ENCODE measurements at places on chromosomes 3 and 15.

GRCh38 chr3:15341030-15341726 is 8.8 kb upstream of the SH3BP5 start:
- no peak for DNase-seq

DNA sequence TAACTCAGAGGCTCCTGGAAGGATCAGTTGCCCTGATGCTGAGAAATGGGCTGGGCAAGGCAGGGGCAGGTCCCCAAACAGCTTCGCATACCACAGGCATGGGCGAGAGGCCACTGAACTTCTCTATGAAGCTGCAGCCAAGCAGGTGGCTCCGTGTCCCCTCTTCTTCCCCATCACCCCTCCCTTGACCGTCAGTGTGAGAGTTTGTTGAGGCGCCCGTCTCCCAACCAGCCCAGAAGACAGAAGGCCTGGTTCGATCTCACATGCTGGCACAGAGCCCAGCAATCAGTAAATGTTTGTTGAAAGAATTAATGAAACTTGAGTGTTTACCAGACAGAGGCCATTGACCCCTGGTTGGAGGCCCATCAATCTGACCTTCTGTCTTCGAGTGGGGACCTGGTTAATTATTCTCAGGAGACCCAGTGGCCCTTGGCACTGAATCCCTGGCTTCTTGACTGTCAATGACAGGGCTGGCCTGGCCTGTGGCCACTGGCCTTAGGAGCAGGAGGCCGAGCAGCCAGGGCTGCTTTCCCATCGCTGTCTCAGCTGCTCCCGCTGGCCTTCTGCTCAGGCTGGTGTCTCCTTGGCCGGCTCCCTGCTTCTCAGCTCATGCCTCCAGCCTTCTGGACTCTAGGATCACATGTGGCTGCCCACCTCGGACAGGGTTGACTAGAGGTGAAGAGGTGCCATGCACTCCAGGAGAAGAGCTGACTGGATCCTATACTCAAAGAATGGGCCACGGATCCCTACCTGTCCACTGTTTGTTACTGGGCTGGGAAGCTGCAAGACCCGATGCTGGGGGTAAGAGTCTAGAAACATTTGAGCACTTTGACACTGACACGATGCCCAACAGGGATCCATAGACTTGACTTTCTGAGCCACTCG is 113.4 kb downstream of the ASB7 start:
- DNase-seq = no peak

DNA sequence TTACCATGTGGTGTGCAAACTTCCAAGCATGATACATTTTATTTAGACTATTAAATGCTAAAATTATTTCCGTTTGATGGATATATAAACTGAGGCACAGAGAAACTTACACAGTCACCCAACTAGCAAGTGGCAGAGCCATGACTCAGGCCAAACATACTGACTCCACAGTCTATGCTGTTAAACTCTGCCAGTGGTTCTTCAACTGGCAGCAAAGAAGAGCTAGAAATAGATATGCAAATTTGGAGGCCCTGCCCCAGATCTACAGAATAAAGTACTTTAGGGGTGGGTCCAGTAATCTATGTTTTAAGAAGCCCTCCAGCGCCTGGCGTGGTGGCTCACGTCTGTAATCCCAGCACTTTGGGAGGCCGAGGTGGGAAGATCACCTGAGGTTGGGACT is 400.0 kb downstream of the FOXP1 start:
- no peak for DNase-seq

GRCh38 chr15:50576166-50576565 is 29.7 kb upstream of the USP50 start:
- DNase-seq = no peak

GRCh38 chr15:88636050-88636449 is 2.8 kb upstream of the ISG20 start:
- peak; percentile 60 for DNase-seq

DNA sequence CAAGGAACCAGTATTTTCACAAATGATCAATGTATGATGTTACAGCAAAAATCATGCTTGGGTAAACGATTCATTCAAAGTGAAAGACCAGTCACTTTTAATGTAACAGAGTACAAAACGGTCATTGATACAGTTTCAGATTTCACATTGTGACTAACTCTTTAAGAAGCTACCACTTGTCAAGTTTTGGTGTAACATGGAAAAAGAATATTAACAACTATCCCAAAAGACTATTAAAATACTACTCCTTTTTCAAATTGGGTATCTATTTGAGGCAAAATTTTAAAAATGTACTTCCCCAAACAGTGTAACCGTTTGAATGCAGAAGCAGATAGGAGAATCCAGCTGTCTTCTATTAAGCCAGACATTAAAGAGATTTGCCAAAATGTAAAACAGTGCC is 31.7 kb downstream of the AKAP13 start:
- DNase-seq = no peak

DNA sequence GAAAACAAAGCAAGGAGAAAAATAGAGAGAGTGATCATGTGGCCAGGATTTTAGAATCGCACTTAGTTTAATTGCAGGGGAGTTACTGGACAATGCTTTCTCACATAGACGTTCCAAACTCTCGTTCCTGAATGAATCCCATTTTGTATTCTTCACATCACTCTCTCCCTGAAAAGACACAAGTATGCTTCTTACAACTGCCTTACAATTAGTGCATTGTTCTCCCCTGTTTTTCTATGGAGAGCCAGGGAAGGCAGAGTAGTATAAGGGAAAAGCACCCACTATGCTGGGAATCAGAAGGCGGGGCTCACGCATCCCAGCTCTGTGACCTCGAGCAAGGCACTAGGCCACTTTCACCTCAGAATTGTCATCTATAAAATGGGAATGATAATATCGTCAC is 14.4 kb downstream of the TMOD2 start:
- no peak for DNase-seq

DNA sequence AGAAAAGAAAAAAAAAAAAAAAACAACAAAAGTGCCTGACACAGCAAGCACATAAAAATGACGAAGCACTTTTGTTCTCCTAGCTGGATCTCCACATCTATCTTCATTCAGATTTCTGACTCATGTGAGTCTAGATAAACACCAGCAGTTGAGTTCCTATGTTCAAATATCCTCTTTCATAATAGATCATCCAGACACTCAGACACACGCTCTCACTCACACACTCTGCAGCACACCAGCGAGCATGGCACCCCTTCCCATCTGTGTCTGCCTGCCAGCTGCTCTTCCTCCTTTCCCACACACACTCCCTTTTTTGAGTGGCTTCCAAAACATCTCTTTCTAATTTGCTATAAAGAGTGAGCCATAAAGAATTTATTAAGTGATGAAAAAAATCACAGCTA is 19.8 kb upstream of the CELF6 start:
- DNase-seq = no peak

DNA sequence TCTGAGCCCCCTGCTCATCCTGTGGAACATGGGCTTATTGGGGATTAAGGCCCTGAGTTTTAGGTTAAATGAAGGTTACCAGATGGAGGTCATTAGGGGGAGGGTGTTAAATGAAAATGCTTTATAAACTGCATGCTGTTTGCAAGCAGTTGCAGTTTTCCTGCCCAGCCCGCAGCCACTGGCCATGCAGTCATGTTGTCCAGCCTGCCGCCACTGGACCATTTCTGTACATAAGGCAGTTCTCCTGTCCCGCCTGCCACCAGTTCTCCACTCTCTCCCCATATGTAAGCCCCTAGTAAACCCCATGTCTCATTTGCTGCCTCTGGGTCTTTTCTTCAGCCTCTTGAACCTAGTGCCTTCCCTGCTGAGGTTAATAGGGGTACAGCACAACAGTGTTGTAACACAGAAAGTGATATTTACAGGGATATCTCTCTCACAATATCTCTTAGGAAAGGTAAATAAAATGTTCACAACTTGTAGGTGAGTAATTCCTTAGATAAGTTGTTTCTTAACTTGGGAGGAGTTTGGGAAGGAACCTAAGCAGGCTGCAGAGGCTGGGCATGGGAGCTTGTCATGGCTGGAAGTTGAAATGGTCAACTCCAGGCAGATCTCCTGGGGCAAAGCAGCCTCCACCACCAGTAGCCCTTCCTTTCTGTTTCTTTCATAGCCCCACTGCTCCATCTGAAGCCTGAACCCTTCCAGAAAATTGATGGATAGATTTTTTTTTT is 148.2 kb downstream of the CMSS1 start:
- no peak for DNase-seq

- no peak for DNase-seq
Observed at GRCh38 chr3:126618021-126618420, 36.9 kb downstream of the TXNRD3 start.

GRCh38 chr15:25508369-25509002 is 69.7 kb upstream of the UBE3A start:
- no peak for DNase-seq

DNA sequence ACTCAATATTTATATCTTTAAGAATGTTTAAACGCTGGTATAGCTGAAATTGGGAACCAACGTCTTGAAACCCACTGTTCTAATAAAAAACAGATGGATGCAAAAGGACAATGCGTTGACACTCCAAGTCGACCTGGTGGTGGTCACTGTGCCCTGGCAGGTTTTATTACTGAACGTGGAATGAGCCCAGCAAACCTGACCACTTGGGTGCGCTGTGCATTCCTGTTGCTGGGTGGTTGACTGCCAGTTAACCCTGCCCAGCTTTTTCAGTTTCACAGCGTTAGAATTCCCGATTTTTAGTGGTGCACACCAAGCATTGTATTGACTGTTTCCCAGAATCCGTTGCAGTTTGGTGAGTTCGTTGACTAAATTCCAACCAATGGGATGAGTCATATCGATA is 384.4 kb downstream of the OCA2 start:
- DNase-seq = no peak

Measured in activated naive CD4-positive, alpha-beta T cell treated with anti-CD3 and anti-CD28 coated beads, Interleukin-2, amount 50 U/mL, for 16 hours (primary cell).